Sigmoid colon (tissue), 7 donors: ENCODE measurements at places on chromosomes 6 and 20. TPM values are rescaled to one million over a fixed set of nuclear protein-coding genes. Genes with fewer than 3 reads are reported as not detected.
A peak's percentile ranks its signal among the peaks of the same experiment; 100 is the strongest.

The SLC44A4 gene
- 106 TPM for polyA plus RNA-seq

GRCh38 chr6:69976591-69977090, 110.3 kb downstream of the COL19A1 start:
- DNase-seq = no peak

DNA sequence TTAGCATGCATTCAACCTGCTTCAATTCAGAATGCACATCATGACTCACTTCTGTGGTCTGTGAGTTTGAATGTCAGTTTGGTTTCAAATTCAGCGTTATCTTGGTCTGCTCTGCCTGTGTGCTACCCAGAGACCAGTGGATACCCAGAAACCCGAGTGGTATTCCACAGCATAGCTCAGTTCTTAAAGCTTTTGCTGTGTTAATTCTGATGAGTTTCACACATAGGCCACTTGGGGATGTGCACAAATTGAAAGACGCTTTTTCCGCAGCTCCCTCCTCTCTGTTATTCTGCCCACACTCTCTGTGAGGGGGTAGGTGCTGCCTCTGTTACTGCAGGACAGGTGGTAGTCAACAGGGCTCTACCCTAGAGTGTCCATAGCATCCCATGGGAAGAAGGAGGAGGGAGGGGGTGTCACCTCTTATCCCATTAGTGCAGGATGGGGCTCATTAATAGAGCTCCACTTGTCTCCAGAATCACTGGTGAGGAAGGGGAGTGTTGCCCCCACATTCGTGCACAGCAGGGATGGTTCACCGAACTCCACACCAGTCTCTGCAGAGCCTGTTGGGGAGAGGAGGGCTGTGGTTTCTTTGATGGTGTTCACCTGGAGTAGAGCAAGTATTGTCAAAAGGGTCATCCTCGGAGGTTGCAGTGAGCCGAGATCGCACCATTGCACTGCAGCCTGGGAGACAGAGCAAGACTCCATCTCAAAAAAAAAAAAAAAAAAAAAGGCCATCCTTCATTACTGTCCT, 29.2 kb upstream of the SDCBP2 start:
- no peak for DNase-seq

The CFAP61 gene
- polyA plus RNA-seq = 0.60 TPM

GRCh38 chr20:17873410-17874270, 95.0 kb downstream of the SNX5 start:
- peak; percentile 97 for DNase-seq

DNA sequence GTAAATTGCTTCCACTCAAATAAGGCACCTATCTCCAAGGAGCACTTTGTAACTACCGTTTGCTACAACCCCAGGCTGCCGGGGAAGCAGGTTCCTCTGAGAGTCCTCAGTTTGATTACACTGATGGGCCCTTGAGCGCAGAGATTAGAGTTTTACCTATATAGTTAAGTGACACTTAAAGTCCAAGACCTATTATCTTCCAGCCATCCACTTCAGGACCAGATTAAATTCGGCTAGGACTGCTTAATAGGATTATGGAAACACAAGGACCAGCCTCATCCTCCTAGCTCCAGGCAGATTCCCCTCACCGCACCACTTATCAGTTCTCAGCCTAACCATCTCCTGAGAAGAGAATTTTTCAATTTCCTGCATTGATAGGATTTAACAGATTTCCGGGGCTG, 64.7 kb upstream of the TIAM2 start:
- no peak for DNase-seq

DNA sequence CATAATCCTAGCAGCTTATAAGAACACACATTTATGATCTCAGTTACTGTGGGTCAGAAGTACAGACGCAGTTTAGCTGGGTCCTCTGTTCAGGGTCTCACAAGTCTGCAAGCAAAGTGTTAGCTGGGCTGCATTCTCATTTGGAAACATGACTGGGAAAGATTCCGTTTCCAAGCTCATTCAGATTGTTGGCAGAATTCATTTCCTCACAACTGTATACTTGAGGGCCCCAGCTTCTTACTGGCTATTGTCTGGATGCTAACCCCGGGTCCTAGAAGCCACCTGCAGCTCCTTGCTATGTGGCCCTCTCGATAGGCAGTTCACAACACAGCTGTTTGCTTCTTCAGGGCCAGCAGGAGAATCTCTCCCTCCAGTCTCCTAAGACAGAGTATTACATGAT, 13.1 kb downstream of the TCP11 start:
- DNase-seq = no peak

The KCNK15 gene
- 0.28 TPM for polyA plus RNA-seq

- no peak for DNase-seq
These were observed 114.1 kb downstream of the PLCB1 start for GRCh38 chr20:8246153-8246552.

DNA sequence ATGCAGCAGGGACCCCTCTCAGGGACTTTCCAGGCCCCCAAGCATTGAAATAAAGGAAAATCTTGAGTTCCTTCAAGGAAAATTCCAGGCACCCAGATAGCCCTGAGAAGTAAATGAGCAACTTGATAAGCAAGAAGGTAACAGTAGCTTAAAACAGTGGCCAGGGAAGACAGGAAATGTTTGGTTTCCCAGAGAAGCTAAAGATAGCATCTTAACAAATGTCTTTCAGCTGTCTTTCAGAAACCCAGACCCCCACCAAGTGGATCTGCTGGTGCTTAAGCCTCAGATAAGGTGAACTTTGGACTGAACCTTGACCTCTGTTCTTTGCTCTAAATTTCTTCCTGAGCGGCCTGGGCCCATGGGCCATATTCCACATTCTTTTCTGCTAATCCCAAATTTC, 117.8 kb upstream of the CST7 start:
- peak; percentile 4 for DNase-seq

DNA sequence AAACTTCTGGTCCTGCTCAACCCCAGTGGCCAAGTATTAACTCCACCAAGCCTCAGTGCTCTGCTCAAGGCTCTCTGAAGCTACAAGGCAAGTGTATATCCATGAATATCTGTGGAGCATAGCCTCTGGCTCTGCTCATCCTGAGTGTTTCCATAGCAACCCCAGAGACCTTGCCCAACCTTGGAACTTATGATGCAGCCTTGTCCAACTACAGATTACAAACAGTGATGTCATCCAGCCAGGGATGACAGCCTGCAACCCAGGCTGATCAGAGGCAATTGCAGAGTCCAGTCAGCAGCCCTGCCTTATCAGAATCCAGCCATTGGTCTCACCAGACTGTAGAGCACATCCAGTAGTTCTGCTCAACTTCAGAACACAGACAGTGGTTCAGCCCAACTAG, 65.5 kb upstream of the SPACA1 start:
- DNase-seq = no peak

The MED23 gene
- 5.3 TPM for polyA plus RNA-seq

The TP53TG5 gene
- 0.03 TPM for polyA plus RNA-seq

DNA sequence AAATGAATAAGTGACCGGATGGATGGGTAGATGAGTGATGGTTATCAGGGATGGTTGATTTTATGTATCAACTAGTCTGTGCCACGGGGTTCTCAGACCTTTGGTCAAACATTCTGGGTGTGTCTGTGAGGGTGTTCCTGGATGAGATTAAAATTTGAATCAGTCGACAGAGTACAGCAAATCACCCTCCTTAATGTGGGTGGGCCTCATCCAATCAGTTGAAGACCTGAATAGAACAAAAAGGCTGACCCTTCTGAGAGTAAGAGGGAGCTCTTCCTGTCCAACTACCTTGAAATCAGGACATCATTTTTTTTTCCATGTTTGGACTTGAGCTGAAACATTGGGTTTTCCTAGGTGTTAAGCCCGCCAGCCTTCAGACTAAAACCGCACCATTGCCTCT, 136.4 kb upstream of the ATXN1 start:
- DNase-seq = no peak

The ANGPT4 gene
- polyA plus RNA-seq = not detected

- no peak for DNase-seq
These were observed 1608.8 kb downstream of the GRIK2 start for GRCh38 chr6:103002282-103002681.

The TRIM40 gene
- polyA plus RNA-seq = 18.9 TPM

The MUC22 gene
- polyA plus RNA-seq = not detected

The BMP7 gene
- polyA plus RNA-seq = 2.5 TPM

The AURKA gene
- polyA plus RNA-seq = 4.8 TPM

DNA sequence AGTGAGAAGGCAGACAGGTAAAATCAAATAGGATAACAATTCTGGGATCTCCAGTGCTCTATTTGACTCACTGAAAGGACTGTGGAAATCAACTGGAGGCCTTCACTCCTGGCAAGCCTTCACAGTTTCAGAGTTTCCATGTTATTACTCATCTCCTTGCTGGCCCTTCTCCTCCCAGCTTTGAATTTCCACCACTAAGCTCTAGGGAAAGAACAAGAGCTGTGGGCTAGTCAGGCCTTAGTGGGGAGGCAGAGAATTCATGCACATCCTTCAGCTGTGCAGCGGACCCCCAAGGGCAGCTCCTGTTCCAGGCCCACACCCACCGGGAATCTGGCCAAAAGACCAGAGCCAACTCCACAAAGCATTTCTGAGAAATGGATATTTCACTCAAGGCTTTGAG, 26.0 kb downstream of the MYLIP start:
- DNase-seq = no peak

The FAM83D gene
- polyA plus RNA-seq = 14.9 TPM

DNA sequence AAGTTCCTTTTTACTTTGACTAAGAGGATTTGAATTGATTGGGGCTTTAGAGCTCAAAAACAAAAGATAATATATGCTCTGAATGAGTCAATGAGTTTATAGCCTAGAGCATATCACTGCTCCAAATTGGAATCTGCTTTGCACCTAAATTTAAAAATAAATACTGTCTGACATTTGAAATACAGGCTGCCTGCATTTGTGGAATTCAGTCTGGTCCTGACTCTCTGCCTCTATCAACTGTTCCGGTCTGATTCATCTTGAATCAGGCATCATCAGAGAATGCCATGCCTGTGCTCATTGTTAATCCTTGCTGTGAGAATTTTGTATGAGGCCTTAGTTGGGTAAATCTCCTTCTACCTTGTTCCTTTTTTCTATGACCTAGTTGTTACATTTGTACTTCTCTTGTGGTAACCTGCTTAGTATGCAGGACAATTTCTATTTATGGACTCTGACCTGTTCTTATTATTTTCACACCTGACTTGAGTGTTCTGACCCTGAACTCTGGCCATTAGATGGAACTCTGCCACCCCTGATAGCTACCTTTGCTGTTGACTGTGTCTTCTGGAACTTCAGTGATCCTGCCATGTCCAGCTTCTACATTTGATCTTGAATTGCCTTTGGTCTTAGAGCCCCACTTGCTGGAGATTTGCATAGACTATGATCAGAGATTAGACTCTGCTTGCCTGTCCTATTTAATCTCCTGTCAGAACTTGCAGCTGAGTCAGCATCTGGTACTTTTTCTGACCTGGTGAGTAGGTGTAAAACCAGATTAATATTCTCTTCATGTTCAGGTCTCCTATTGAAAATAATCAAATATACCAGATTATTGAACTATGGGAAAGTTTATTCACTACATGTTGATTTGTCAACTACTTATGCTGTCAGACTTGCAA, 442.7 kb upstream of the HS3ST5 start:
- no peak for DNase-seq
